ENCODE measurements at places on chromosomes 16 and 17.
A peak's percentile ranks its signal among the peaks of the same experiment; 100 is the strongest.

GRCh38 chr17:66275651-66276050 is 26.8 kb upstream of the PRKCA start:
- no peak for DNase-seq

- no peak for DNase-seq
Measured at GRCh38 chr16:27960619-27961295, 102.8 kb downstream of the GSG1L start.

DNA sequence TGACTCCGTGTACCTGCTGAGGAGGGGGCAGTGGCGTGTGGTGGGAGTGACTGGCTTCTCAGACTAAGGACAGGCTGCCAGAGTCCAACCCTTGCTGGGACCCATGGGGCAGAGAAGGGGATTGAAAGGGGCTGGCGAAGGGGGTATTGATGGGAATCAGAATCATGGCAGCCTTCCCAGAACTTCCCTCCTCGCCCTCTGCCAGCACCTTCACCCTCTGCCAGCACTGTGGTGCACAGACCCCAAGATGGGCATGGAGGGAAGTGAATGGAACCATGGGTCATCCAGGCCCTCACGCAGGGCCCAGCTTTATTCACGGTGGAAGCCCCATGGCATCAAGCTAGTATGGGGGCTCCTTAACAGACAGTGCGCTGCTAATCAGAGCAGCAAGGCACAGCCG is 76.8 kb downstream of the IRX5 start:
- DNase-seq = no peak

DNA sequence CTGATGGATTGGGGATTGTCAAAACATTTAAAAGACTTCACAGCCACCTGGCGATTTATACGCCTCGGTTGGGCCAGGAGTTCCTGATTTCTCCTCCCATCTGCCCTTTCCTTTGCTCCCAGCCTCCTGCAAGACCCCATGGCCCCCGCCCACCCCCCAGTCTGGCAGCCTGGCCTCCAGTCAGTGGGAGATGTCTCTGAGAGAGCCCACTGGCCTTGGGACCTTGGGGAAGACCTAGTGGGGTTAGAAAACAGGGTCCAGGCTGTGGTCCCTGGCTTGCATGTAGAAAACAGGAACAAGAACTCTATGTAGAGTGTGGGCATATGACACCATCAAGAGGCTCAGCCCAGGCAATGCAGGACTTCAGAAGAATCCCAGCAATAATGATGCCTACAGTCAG is 209.4 kb upstream of the C16orf82 start:
- DNase-seq = no peak

DNA sequence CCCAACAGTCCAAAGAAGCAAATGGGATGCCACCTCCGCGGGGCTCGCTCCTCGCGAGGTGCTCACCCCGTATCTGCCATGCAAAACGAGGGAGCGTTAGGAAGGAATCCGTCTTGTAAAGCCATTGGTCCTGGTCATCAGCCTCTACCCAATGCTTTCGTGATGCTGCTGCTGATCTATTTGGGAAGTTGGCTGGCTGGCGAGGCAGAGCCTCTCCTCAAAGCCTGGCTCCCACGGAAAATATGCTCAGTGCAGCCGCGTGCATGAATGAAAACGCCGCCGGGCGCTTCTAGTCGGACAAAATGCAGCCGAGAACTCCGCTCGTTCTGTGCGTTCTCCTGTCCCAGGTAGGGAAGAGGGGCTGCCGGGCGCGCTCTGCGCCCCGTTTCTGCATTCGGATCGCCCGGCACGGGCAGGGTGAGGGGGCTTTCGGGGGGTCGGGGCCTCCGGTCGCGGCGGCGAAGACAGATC is at the start of gene CDH13:
Gene CDH13 (plus strand): TSS at position 179 of the 471 bp plus-strand sequence.
- DNase-seq = peak; percentile 40

- no peak for DNase-seq
Measured at GRCh38 chr17:17760872-17761550, 75.8 kb downstream of the SREBF1 start.

DNA sequence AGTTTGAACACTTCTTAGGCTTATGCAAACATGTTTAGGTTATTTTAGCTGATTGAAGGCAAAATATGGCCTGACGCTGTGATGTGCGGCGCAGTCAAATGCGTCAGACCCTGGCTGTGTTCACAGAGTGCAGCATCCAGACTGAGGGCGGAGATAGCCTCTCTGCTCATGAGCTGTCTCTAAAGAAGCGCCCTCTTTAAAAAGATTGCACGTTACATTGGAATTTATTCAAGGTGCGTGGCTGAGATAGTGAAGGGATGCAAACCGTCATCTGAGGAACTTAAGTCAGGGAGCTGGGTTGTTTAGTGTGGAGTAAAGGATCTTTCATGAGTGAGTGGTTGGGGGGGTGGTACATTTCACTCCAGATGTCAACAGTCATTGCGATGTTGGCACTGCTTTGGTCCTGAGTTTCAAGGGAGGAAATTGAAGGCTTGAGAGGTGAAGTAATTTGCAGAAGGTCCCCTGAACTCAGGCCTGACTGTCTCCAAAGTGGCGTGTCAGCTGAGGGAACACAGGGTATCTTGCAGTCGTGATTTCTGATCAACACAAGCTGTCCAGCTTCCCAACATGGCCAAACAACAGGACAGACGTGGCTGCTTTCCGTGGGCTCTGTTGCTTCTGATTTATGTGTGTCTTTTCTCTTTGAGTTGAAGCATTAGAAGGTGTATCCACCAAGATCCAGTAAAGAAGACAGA is 33.4 kb downstream of the RPTOR start:
- no peak for DNase-seq

DNA sequence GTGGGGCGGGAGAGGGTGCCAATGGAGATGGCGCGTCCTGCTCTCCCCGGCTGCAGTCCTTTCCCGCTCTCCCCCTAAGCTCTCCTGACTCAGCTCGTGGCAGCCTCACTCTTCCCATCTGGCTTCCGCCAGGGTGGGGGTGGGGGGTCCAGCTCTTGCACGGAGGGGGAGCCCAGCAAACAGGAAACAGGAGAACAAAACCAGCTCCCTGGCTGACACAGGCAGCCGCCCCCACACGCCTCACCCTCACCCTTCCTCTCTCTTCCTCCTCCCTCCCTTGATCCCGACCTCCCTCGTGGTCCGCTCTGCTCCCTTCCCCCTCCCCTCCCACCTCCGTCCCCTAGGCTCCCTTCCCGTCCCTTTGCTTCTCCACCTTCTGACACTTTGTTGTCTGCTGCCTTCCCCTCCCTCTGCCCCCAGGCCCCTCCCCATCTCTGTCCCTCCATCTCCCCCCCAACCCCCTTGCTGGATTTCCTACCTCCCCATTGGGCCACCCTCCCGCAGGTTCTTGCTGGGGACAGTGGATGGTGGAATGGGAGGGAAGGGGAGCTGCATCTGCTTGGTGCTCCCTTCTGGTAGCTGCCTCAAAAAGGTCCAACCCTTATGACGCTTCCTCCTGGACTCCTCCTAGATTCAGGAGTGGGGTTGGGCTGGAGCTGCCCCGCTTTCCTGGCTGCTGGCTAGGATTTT is 23.7 kb downstream of the ARHGAP23 start:
- no peak for DNase-seq

DNA sequence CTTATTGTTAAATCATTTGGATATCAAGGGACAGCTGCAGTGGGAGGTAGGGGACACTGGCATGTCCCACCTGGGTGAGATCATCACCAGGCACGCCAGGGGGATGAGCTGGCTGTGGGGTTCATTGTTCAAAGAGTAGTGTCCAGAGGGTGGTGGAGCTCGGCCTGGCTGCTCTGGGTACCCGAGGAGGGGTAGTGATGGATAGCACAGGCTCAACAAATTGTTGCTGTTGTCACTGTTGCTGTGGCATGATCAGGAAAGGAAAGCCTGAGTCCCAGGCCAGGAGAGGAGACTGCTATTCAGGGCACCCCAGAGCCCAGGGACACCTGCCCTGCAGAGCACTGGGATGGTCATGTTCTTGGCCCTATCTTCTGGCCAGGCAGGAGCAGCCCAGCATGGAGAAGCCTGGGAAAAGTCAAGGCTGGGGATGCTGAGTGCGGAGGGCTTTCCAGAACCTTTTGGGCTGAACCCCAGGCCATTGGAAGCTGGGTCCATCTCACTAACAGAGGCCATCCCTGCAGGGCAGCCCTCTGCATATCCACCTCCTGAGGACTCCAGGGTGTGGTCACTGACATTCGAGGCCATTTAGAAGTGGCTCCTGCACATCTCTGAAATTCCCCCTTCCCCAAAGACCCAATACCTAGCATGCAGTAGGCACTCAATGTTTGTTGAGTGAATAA is 12.1 kb downstream of the BEAN1 start:
- DNase-seq = no peak

DNA sequence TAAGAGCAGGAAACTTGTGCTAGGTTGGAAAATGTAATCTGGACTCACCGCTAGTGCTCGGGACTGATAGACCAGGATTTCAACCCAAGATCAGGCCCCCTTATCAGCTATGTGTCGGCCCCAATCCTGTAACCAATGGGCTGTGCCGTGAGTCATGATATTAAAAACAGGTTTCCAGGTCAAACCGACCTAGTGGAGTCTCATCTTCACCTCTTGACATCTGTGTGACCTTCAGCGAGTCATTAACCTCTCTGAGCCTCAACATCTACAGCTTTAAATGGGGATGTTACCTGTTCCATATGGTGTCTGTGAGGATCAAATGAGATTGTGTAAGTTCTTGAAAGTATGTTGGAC is 512 bp downstream of the PMM2 start:
- no peak for DNase-seq

DNA sequence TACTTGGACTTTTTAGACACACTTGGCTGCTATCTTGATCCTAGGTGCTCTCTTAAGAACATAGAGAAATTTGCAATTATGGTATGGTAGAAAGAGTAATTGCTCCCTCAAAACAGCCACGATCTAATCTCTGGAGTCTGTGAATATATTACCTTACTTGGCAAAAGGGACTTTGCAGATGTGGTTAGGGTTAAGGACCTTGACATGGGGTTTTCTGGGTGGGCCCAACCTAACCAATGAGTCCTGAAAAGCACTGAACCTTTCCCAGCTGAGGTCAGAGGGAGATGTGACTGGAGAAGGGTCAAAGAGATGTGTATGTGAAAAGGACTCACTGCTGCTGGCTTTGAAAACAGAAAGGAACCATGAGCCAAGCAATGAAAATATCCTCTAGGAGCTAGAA is 26.7 kb upstream of the MED13 start:
- DNase-seq = no peak

GRCh38 chr16:58885528-58886170 is 151.5 kb upstream of the GOT2 start:
- no peak for DNase-seq

DNA sequence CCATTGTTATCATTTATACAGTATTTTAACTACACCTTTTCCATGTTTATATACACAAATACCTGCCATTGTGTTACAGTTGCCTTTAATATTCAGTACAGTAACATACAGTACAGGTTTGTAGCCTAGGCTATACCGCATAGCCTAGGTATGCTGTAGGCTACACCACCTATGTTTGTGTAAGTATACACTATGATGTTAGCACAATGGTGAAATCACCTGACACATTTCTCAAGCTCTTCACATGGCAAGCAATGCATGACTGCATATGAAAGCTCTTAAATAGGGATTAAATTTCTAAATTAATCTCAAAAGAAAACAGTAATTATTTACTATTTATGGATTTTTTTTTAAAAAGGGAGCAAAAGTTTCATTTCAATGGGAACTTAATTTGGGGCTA is 12.0 kb downstream of the LRRC37B start:
- no peak for DNase-seq

- no peak for DNase-seq
Measured at GRCh38 chr16:88030498-88030897, 79.3 kb downstream of the BANP start.

DNA sequence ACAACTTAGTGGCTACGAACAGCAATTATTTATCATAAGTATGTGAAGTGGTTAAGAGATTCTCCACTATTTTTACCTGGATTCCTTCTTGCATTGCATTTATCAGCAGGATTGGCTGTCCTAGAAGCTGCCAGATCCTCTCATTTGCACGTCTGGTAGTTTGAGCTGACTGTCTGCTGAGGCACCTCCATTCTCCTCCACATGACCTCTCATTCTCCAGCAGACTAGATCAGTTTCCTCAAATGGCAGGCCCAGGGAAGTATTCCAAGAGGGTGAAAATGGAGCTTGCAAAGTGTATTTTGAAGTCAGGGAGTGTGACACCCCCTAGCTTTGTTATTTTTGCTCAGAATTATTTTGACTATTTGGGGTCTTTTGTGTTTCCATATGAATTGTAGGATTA is 870.1 kb downstream of the CDH11 start:
- DNase-seq = peak; percentile 26

DNA sequence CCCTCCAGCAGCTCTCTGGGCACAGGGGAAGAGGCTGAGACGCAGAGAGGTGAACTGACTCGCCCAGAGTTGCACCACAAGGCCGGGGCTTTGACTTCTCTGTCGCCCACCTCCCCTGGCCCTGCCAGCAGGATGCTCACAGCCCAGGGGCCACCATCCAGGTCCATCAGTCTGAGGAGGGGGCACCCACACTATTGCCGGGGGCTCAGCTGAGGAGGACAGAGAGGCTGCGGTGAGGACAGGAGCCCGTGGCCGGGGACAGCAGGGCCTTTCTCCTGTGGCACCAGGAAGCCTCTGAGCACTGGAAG is 32.6 kb downstream of the KDM8 start:
- DNase-seq = no peak

GRCh38 chr17:145671-146541 is 8.5 kb downstream of the SCGB1C2 start:
- DNase-seq = no peak

- no peak for DNase-seq
Measured at GRCh38 chr16:26133416-26134093, 441.8 kb downstream of the HS3ST4 start.

- no peak for DNase-seq
Measured at GRCh38 chr17:29178750-29179231, 1.4 kb downstream of the MYO18A start.

DNA sequence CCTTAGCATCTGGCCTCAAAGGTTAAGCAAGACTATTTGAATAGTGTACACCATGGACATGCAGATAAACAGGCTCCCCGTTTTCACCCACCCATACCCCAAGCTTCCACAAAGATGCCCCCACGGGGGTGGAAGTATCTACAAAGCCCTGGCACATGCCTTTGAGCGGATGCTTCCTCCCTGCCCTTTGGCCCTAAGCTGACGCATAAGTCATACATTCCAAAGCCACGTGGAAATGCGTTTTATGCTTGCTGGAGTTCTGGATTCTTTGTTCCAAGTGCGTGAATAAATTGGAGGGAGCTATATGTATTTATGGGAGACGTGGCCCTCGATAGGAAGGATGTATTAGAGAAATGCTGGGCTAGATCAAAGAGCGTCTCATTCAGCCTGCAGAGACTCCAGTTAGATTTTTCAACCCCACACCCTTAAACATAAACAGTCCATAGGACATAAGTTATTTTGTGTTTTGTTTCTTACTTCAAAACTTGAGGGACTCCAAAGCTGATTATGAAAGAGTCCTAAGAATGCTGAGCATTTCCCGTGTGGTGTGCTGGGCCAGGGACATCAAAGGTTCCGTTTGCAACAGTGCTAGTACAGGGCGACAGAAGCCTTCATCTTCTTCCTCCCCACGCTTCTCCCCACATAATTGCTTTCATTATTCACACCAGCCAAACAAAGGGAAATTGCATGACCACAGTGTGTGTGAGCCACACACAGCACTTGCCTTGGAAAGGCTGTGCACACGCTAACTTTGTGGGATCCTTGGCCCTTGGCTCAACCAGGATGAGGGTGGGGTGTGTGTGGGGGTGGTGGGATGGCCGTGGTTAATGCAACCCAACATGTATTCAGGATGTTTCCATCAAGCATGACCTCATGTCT is 73.6 kb downstream of the WIPI1 start:
- no peak for DNase-seq
